ENCODE measurements at places on chromosomes 7 and 10.
A peak's percentile ranks its signal among the peaks of the same experiment; 100 is the strongest.

DNA sequence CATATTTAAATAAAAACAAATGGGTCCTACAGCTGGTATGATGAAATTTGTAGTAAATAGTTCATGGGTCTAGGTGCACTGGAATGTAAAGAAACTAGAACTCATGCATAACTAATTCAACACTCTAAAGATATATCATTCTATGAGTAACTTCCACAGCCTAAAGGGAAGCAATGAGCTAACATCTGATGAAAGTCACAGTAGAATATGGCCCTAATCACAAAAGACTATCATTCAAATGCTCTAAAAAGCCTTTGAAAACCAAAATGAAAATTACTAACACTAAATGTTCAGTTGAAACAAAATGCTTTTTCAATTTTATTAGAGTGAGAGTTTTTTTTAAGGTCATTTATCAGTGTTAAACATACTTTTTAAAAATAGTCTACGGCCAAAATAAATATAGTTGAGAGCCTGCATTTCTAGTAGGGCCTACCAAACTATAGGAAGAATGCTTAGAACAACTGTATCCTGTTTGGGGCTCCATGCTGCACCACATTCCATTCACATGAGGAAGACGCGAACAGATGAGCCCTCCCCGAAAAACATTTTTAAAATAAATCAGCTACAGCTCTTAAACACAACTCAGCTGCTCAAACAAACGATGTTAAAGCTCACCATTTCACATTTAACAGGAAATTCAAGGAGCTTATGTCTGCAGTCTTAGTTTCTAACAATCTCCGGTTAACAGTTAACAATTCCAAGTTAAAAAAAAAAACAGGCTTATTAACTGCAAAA is 134.5 kb downstream of the NRBF2 start:
- no peak for DNase-seq

DNA sequence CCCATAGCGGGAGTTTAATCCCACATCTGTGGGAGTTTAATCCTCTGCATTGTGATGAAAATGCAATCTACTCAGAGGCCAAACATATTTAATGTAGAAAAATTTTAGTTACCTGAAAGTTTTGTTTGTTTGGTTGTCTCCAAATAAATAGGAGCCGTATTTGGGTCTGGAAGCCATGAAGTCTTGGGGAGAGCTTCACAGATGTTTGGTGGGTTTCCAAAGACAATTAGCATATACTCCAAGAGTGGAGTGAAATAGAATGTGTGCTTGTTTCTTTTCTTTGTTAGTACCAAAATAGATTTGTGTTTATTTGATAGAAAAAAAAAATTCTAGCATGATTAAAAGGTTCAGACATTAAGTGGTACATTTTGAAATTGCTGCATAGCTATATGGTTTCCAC is 50.9 kb downstream of the ANK3 start:
- DNase-seq, result no peak

- DNase-seq, result no peak
Measured at GRCh38 chr10:118758449-118758848, 3.7 kb upstream of the CACUL1 start.

GRCh38 chr7:54944179-54944578 is 74.6 kb upstream of the EGFR start:
- no peak for DNase-seq

- no peak for DNase-seq
Measured at GRCh38 chr7:106766551-106766950, 98.5 kb upstream of the PIK3CG start.

DNA sequence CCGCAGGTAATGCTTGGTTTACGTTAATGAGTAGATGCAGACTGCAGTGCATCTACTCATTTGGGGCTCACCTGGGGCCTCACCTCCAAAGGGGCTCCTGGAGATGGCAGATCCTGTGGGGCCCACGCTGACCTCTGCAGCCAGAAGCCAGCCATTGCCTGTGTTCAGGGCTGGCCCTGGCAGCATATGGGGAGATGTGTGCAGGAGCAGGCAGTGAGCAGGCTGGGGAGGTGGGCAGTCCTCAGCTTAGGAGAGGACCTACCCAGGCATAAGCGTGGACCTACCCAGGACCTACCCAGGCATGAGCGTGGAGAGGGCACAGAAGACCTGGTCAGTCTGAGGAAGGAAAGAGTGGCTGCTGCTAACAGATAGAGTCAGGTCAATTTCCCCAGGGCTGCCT is 178.5 kb downstream of the PTPRN2 start:
- DNase-seq, result no peak

- DNase-seq, result no peak
Measured at GRCh38 chr10:109889867-109890266, 33.4 kb downstream of the XPNPEP1 start.

- DNase-seq, result no peak
Measured at GRCh38 chr7:27895551-27895950, 155.6 kb downstream of the TAX1BP1 start.

GRCh38 chr10:126684171-126684745 is 13.8 kb upstream of the C10orf90 start:
- DNase-seq, result no peak

DNA sequence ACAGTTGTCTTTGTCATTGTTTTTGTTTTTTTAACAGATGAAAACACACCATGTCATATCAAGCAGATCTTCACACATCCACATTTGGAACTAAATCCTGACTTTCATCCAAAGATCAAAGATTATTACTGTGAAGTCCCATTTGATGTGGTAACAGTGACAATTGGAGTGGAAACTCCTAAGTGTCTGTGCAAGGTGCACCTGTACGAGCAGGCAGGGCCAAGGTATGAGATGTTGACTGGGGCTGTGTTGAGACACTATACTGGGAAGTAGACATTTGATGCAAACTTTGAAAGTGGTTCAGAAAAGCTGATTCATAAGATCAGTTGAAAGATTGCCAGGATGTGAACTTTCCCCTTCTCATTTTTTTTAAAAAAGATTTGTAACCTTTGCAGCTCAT is 152.3 kb downstream of the CPED1 start:
- DNase-seq, result no peak

DNA sequence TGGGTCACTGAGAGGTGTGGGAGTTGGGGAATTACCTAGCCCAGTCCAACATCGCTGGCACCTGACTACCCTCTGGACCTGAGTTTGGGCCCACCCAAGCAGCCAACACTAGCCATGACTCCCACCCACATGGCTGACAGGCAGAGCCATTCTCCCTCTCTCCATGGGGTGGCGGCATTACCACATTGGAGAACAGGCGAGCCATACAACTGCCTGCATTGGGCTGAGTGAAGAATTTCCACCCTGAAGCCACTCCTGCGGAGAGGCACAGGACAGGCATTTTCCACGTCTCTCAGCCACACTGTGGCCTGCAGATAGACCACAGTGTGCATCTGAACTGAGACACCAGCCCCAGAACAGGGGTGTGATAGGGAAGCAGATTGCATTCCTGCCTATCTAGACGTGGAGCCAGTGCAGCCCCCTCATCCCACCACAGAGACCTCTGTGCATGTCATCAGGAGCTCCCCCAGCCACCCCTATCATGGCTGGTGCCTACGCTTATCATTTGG is 58.2 kb upstream of the ANTXRL start:
- peak; percentile 31 for DNase-seq

GRCh38 chr7:37440738-37441385 is 7.8 kb downstream of the ELMO1 start:
- DNase-seq, result peak; percentile 57

DNA sequence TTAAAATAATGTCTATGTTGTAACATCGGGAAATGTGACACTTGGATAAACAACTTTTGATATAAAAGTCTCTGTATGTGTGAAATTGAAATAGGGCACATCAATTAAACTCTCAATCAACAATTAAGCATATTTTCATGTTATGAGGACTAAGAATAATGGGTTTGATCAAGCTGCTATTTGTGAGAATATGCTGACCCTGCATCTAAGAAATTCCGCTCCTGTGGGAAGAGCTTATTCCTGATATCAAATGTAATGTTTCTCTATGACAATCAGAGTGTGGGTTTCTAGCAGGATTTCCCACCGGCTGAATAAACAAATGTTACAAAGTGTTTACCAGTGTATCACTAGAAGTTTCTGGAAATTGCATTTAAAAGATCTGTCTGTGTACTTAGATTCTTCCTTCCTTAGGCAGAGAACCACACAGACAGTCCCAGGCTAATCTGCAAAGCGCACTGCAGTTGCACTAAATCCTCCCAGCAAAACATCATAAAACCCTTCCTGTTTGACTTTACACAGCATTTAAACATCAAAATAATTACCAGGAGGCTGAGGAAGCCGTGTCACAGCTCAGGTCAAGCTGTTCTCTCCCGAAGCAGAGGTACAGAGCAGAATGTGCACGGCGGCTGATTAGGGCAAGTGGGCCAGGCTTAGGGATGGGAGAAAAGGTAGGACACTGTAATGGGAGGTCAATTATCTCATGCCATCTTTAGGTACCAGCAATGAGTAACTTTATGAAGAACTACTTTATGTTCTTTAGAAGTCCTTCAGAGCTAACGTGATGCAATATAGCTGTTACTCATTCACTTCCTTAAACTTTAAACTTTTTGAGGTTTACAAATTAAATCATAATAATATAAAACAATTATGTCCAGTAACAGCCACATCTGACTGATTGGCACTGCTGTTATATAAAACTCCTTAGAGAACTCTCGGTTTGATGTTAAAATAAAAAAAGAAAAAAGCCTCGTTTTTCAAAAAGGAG is 109.1 kb upstream of the CTTNBP2 start:
- no peak for DNase-seq

DNA sequence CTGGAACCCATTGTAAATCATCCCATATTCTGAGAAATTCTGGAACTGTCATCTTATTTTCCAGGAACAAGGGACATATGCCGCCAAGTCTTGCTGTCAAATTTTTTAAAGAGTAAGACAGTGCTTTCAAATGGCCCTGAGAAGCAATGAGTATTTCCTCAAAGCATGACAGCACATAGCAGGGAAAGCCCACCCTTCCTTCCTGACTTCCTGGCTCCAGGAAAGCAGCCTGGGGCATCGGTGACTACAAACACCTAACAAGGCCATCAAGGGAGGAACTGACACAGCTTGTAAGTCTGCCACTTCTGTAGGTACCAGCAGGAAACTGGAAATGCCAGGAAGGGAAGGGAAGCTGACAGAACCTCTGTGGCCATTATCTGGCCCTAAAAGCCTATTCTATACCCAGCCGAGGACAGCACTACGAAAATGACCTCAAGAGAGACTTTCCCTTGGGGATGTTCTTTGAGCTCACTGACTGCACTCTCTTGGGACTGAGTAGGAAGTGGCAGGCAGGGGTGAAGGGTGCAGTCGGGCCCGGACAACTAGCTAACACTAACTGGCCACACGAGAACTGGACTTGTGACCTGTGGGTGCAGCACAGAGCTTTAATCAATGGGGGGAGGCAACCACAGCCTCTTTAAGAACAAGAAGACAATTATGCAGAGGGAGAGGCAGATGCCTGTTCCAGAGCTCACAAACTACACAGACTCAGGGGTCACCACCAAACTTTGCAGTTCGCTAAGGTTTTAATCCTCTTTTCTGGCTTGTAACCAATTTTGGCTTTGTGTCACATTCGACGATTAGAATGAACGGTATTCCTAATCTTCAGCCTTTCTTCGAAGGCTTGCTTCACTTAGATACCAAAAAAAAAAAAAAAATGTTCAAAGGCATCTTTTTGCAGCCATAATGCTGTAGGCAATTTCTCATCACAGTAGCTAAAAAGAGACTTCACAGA is 52.0 kb downstream of the GRB10 start:
- no peak for DNase-seq

DNA sequence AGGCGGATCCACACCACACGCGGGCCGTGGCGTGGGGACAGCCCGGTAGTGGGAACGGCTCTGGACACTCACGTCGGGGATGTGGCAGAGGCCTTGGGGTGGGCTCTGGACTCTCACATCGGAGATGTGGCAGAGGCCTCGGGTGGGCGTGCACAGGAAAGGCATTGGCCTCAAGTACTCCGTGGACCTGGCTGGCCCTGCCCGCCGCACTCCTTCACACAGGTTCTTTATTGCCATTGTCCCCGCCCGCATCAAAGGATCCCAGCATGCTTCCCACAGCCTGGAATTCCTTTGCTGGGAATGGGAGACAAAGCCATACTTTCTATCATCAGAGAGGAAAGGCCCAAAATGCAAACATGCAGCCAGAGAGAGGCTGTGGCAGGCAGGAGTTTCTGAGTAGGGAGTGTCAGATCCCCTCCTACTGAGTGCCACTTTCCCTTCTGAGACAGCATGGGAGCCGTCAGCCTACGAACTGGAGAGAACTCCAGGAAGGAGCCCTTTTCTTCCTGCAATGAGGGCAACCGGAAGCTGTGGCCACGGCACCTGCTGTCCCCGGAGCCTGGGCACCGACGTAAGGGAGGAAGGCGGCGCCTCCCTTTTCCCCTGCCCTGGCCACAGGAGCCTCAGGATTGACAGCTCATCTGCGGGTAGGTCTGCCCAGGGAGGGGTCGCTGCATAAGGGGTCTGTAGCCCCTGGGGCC is 51.5 kb downstream of the RBM17 start:
- no peak for DNase-seq

- no peak for DNase-seq
Measured at GRCh38 chr10:32323051-32323450, 23.9 kb downstream of the EPC1 start.

DNA sequence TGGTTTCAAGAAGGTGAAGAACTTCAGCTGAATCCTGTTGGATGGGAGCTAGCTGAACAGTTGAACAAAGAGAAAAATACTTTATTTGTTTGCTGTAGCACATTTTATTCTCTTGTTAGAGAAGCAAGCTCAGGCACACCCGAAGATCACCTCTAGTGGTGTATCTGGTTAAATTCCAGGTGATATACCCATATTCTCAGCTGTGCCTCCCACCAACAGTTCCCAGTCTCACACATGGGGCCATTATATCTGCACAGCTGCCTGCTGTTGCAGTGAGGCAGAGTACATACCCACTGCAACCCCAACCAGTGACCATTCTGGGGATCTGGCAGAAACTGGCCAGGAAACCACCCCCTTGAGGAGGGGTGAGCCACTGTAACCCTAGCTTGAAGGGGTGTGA is 9.2 kb downstream of the BTAF1 start:
- no peak for DNase-seq

DNA sequence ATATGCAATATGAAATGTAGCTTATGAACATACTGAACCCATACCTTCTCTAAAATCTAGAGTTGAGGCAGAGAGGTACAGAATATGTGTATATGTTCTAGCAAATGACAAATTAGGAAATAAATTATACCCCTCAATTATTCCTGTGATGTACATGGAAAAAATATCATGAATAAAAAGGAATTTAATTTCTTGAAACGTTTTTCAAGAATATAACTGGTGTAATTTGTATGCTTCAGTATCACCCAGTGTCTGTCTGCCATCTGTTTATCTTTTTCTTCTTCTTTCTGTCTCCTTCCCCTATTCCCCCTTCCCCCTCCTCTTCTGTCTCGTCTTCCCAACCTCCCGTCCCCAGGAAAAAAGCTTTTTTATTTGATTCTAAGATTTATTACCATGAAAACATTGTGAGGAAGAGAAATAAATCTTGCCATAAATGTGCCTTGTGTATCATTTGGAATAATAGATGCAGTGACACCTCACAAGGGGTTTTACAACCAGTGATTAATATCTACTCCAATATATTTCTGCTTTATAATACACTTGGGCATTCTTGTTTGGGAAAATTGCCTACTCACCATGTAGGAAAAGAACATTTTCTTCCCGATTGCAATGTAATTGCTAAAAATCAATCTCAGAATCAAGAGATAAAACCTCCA is 12.2 kb downstream of the LANCL2 start:
- DNase-seq, result no peak

Measured in NCI-H1417 (cell line).